Right ventricle myocardium superior (tissue), 1 donor: ENCODE measurements at places on chromosomes 4 and X.
A peak's percentile ranks its signal among the peaks of the same experiment; 100 is the strongest.

GRCh38 chr4:114615435-114615834 is 16.8 kb downstream of the UGT8 start:
- no peak for DNase-seq

GRCh38 chrX:86349115-86349514 is 200.9 kb downstream of the DACH2 start:
- DNase-seq = no peak

DNA sequence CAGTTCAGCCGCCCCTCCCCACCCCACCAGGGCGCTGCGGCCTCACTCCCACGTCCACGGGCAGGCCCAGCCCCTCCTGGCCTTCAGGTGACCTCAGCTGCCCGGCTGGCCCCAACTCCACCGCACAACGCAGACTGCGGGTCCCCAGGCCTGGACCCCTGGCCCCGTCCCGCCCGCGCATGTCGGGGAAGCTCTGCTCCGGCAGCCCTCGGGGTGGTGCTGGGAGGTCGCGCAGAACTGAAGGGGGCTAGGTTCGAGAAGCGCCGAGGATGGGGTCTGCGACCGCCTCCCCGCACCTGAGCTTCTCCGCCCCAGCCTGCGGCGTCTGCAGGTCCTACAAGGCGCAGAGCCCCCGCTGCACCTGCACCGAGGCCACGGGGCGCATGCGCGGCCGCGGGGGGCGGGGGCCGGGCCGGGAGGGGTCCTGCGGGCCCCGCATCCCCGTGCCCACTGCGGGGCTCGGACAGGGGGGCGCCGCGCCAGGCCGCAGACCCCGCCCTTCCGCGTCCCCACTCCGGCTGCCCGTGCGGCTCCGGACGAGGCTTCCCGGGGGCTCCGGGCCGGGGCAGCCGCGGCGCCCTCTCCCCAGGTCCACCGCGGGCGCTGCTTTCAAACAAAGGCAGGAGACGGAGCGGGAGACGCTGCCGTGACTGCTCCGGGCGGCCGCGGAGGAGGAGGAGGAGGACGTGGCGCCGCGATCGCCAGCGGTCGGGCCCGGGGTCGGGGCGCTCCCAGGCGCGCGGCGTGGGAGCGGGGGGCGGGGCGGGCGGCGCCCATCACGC is 672 bp upstream of the NAT8L start:
- peak; percentile 38 for DNase-seq

DNA sequence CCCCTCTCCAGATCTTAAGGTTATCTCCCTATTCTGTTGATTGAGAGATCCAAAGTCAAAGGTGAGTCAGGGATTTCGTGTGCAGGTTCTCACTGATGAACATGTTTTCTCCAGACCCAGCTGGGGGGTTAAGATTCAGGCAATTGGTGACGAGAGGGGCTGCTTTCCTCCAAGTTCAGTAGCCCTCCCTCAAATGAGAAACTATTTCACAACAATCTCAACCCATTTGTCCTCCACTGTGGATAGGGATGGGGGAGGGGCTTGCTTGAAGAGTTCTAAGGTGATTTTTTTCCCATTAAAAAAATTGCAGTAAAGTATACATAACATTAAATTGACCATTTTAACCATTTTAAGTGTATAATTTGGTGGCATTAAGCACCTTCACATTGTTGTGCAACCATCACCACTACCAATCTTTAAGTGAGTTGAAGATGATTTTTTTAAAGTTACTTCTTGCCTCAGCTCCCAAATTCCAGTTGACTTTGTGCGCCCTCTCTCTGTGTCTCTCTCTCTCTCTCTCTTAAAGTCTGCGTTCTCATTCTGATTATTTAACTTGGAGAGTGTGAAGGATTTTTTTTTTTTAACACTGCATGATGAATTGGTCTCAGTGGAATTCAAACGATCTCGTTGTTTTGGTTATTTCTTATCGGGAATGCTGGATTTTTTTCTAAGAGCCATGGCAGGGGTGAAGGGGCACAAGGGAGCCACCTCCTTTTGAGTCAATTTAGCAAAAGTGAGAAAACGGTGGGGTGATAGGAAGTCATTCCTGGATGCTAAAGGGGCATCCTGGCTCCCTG is 175.9 kb downstream of the SHROOM3 start:
- no peak for DNase-seq

DNA sequence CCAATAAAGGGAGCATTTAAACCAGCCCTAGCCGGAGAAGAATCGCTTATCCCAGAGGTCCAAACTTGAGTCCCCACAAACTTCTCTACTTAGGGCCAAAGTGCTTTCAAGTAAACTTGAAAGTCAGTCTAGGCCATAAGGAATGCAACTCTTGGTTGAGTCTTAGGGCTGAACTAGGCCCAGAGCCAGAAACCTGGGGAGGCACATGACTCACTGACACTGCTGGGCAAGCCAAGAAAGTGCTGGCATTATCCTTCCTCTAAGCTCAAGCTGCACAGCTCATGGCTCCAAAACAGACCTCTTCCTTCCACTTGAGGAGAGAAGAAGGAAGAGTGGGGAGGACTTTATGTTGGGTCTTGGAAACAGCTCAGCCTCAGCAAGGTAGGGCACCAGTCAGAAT is 1257.3 kb upstream of the DIAPH2 start:
- DNase-seq = no peak

- DNase-seq = no peak
Observed at GRCh38 chr4:81722290-81722851, 250.7 kb upstream of the RASGEF1B start.

DNA sequence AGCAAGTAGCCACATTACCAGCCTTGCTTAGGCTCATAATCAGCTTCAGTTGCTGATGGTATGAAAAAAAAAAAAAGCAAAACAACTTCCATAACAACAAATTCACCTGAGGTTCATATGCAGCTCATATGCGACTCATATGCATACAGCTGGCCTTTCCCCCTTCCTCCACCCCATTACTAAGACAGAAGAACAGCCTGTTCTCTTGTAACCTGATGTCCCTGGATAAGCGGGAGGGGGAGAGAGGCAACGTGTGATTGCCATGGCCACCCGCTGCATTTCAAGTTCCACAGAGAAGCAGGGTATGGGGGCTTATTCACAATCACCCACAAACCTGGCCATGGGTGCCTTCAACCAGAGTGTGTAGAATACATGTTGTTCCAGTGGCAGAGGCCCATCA is 95.1 kb upstream of the DGKK start:
- no peak for DNase-seq

DNA sequence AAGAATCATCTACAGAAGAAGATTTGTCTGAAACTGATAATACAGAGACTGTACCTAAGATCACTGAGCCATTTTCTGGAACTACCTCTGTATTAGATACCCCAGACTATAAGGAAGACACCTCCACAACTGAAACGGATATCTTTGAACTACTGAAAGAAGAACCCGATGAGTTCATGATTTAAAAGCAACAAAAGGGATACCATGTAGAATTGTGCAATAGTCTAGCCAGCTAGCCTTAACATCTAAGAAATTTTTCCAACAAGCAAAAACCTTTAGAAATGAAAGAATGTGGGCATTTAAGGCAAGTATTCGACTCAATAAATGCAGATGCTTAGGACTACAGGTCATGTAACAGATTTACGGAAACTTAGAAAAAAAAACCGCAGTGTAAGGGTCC is 1.3 kb downstream of the CABS1 start:
- no peak for DNase-seq
